Hippocampal formation (tissue), 2 donors: ENCODE measurements at places on chromosomes 16 and 17.
A peak's percentile ranks its signal among the peaks of the same experiment; 100 is the strongest.

DNA sequence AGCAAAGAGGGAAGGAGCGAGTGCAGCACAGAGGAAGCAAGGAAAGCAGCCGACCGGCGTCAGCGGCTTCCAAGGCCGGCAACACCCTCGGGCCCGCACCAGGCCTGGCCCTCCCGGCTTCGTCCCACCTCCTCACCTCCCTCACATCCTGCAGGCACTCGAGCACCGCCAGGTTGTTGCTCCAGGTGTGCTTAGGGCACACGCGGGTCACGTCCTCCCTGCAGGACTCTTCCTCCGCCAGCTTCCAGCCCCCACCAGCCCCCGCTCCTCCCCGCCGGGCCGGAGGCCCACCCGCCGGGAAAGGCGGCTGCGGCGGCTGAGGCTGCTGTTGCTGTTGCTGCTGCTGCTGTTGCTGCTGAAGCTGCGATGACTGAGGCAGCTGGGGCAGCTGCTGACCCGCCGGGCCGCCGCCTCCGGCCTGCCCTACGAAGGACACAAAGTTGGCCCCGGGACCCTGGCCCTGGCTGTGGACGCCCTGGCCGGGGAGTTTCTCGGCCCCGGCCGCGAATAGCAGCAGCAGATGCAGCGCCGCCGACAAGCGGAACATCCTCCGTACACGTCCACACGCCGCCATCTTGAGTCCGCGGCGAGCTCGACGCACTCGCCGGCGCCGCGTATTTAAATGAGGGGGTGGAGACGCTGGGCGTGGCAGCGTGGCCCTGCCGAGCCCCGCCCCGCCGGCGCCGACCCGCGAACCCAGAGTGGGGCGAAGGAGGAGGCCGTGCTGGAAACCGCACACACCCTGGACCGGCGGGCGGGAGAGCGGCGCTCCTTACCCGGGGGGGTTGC, at the start of gene GLG1:
Gene GLG1, minus strand, starts transcription at position 594 of the 789 bp plus-strand sequence. Its CDS starts 20 bp downstream, at position 574.
- peak; percentile 89 for DNase-seq

GRCh38 chr17:56833057-56833808, 487 bp downstream of the C17orf67 start:
- DNase-seq = no peak

GRCh38 chr16:58448890-58449289, 51.1 kb upstream of the NDRG4 start:
- DNase-seq = no peak

GRCh38 chr17:1078831-1079561, 82.1 kb downstream of the TIMM22 start:
- no peak for DNase-seq

- no peak for DNase-seq
Observed at GRCh38 chr16:53816211-53816836, 112.4 kb downstream of the FTO start.

- no peak for DNase-seq
Observed at GRCh38 chr17:74424657-74425056, 7.2 kb upstream of the GPRC5C start.

GRCh38 chr16:84361546-84361945, 6.8 kb upstream of the ATP2C2 start:
- no peak for DNase-seq

DNA sequence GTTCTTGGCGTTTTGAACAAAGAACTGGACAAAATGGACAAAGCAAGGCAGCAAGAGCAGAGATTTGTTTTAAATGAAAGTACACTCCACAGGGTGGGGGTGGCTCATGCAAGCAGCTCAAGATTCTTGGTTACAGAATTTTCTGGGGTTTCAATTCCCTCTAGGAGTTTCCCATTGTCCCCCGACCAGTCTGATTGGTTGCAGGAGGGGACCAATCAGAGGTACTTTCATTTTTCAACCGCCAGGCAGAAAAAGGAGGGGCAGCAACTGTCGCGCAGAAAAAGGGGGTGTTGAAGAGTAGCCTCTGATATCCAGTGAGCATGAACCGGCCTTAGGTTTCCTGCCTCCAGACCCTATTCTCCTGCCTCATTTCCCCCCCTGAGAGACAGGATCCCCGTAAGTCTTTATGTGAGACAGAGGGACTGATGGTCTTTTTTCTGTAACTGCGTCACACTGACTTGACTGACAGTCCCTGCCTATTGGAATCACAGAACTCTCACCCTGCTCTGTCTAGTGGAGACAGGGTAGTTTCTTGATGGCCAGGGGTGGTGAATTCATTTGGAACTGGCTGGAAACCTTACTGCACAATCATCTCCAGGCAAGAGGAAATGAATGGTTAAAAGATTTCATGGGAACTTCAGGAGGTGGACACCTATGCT, 59.4 kb upstream of the ALOX12 start:
- DNase-seq = peak; percentile 26

DNA sequence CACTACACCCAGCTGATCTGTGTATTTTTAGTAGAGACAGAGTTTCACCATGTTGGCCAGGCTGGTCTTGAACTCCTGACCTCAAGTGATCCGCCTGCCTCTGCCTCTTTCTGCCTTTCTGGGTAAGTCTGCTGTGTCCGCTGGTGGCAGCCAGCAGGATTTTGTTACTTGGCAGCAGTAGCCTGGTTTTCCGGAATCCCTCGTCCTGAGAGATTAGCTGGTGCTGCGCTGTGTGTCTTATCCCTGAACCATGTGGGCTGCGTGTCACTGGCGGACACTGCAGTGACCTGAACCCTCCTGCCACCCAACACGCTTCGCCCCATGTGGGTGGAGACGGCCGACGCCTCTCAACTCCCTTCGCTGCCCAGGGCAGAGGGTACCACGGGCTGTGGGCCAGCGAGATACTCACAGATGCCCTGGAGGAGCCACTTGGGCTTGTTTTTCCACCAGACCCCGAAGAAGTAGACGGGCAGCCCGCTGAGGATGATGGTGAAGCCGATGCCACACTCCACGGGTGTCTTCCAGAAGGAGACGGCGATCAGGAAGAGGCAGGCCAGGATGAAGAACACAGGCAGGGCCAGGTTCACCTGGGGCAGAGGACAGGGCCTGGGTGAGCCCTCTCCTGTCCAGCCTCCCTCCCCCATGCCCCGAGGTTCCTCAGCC, 35.2 kb downstream of the SLC7A5 start:
- no peak for DNase-seq

DNA sequence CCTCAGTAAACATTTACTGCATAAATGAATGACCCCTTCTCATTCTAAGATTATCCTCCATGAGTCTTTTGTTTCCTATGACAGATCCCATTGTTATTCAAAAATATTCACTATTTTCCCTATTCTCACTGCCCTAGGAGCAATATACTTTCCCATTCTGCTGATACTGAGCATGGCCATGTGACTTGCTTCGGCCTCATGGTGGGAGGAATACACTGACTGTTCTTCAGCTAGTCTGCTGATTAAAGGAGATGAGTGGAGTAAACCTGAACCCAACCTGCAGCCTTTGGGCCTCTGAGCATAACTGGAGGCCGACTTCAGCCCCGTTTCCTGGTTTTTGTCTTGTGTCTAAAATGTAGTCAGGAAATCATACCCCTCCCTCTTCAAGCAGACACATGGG, 531.8 kb upstream of the SALL1 start:
- no peak for DNase-seq

DNA sequence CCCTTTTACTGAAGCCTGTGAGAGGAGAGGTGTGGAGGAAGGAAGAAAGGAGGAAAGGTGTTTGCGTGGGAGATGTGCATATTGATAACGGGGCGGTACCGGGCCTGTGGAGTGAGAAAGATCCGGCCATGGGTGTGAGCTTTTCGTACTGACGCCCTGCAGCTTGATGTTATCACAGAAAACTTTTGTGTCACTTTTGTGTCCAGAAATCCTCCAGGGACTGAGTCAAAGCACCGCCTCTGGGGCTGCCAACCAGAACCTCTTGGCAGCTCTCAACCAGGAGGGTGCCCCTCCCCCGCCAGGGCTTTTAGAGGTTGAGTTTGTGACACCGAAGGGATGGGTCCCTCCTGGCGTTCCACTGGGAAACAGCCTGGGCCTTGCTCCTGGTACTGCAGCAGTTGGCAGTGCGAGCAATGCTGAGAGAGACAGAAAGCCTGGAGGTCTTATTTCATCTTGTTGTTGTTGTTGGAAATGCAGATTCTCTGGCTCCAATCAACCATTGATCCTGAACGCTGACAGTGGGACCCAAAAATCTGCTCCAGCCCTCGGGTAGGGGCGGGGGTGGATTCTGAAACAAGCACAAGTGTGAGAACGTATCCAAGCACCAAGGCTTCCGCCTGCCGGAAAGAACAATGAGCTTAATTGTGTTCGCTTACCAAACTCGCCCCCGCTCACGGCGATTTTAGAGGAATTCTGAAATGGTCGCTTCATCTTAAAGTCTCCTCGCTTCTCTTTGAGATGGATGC, 65.0 kb downstream of the CRISPLD2 start:
- DNase-seq = peak; percentile 44

- peak; percentile 100 for DNase-seq
Observed at GRCh38 chr16:72093448-72094265, at the start of the genes DHX38 and TXNL4B. DHX38 (plus strand) TSS chr16:72093847; CDS start chr16:72096158, 2,311 bp downstream. TXNL4B (minus strand) TSS chr16:72093620; CDS start chr16:72090749, 2,871 bp downstream.

GRCh38 chr16:54033747-54034146, 252.8 kb downstream of the IRX3 start:
- DNase-seq = no peak

DNA sequence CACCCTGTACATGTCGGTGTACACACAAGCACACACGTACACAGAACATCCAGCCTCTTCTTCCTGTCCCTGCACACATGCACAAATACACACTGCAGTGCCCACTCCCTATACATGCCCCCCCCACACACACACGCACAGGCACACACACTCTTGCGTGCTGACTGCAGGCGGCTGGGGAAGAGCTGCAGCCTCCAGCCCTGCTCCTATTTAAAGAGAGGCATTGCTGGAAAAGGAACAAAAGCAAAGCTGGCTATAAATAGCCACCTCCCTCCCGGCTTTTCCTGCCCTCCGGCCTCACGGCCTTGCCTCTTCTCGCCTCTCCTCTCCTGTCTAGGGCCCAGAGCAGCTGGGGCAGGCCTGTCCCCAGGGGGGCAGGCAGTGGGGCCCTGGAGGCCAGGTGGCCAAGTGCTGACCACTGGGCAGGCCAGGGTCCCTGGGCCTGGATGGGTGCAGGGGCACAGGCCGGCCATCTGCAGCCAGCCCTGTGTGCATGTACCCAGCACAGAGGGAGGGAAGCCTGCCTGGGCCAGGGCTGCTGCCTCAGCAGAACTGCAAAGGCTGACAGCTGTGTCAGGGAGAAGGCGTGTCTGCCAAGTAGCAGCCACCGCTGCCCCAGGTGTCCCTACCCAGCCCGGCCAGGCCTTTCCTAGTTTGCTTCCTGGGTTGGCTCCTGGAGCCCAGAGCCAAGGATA, 25.4 kb downstream of the RTN4RL1 start:
- DNase-seq = no peak

DNA sequence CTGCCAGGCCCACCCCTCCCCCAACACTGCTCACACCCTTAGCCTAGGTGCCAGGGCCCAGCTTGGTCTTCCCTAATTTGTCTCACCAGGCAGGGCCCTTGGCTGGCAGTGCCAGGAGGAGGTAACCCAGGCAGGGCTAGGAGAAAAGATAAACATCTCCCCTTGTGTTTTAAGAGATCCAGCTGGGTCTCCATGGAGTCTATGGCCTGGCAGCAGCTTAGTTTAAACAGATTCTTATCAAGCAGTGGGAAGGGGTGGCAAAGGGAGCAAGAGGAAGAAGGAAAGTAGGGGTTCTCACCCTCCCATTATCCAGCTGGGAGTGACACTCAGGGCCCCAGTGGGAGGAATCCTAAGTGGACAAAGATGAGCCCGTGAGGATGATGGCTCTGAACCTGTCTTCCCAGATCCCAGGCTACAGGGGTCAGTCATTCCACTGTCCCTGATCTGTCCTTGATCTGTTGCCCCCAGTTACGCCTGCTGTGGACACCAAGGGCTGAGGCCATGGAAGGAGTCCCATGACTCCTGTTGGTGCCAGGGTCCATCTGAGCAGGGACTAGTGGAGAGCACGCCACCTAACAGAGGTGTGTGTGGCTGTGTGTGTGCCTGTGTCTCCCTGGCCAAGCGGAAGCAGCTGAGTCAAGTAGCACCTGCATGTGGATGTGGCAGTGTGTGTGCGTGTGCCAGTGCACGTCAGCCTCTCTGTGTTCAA, 47.4 kb upstream of the MEIOC start:
- DNase-seq = no peak

- DNase-seq = no peak
Observed at GRCh38 chr16:56190048-56190676, 1.1 kb upstream of the GNAO1 start.

GRCh38 chr16:22784690-22785214, 29.2 kb upstream of the HS3ST2 start:
- no peak for DNase-seq

GRCh38 chr17:29109477-29110371, 66.8 kb downstream of the PIPOX start:
- DNase-seq = no peak

- DNase-seq = no peak
Observed at GRCh38 chr16:3589441-3589921, 12.3 kb upstream of the NLRC3 start.

- DNase-seq = no peak
Observed at GRCh38 chr17:76080768-76081287, 1.8 kb downstream of the ZACN start.

GRCh38 chr17:63419949-63420867, 25.9 kb downstream of the CYB561 start:
- no peak for DNase-seq
